Activated CD4-positive, alpha-beta T cell treated with anti-CD3 and anti-CD28 coated beads, Interleukin-2, amount 50 U/mL, for 16 hours (primary cell): ENCODE measurements at places on chromosomes 1 and 21.
A peak's percentile ranks its signal among the peaks of the same experiment; 100 is the strongest.

DNA sequence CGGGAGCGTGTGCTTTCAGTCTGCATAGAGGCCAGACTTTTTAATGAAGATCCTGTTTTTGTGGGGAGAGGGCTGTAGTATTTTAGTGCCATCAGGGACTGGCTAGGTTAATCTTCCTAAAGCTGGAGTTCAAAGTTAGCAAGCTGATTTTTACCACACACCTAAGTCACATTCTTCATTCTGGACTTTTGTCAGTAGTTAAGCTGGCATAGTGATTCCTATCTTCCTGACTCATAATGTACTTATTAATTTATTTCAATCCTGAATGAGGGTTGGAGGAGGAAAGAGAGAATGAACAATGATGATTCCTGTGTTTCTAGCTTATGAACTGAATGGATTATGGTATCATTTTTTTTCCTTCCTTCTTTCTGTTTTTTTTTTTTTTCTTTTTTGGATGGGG is 24.9 kb upstream of the ZNF644 start:
- DNase-seq: no peak

GRCh38 chr1:55839626-55840025 is 624.5 kb upstream of the USP24 start:
- DNase-seq: no peak

- no peak for DNase-seq
Observed at GRCh38 chr1:200364831-200365230, 45.0 kb downstream of the ZNF281 start.

- peak; percentile 60 for DNase-seq
Observed at GRCh38 chr1:153277852-153278251, 18.4 kb downstream of the LORICRIN start.

DNA sequence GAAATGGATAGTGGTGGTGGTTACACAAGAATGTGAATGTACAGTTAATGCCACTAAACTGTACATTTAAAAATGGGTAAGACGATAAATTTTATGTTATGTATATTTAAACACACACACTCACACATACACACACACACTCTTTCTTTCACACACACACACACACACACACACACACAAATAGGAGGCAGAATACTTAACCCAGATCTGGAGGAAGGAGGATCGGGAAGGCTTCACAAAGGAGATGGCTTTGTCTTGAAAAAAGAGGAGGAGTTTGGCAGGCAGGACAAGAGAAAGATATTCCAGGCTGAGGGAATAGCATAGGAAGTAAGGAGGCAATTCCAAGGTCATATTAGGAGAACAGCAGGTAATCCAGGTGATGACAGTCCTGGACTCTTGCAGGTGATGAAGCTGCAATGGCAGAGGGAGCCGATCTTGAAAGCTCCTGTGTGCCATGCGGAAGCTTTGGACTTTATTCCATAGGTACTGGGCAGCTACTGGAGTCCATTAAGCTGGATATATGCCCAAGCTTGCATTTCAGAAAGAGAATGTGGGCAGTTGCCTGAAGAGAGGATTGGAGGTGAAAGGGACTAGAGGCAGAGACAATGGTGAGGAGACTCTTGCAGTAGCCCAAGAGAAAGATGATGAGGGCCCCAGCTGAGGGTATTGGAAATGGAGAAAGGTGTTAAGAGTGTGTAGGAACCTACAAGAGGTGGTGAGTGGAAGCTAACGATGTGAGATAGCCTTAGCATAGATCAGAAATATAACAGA is 15.4 kb upstream of the LYST start:
- no peak for DNase-seq

DNA sequence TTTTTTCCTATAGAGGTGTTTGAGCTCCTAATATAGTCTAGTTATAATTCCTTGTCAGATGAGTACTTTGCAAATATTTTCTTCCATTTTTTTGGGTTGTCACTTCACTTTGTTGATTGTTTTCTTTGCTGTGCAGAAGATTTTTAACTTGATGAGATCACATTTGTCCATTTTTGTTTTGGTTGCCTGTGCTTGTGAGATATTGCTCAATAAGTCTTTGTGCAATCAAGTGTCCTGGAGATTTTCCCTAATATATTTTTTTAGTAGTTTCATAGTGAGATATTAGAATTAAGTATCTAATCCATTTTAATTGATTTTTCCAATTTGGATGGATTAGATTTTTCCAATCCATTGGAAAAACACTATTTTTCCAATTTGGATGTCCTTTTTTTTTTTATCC is 1395.5 kb downstream of the PLA2G4A start:
- DNase-seq: no peak

DNA sequence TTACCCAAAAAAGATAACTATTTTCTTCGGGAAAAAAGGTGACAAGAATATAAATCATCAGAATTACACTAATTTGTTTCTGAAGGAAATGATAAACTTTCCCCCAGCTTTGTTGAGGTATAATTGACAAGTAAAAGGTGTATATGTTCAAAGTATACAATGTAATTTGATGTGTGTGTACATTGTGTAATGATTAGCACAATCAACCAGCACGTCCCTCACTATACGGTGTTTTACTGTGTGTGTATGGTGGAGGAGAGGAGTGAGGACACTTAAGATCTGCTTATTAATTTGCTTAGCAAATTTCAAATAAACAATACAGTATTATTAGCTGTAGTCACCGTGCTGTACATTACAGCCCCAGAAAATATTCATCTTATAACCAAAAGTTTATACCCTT is 77.7 kb downstream of the CAMTA1 start:
- DNase-seq: no peak

- DNase-seq: no peak
Observed at GRCh38 chr1:94544706-94545490, 3.3 kb upstream of the F3 start.

- no peak for DNase-seq
Observed at GRCh38 chr1:86200901-86201300, 44.3 kb upstream of the COL24A1 start.

DNA sequence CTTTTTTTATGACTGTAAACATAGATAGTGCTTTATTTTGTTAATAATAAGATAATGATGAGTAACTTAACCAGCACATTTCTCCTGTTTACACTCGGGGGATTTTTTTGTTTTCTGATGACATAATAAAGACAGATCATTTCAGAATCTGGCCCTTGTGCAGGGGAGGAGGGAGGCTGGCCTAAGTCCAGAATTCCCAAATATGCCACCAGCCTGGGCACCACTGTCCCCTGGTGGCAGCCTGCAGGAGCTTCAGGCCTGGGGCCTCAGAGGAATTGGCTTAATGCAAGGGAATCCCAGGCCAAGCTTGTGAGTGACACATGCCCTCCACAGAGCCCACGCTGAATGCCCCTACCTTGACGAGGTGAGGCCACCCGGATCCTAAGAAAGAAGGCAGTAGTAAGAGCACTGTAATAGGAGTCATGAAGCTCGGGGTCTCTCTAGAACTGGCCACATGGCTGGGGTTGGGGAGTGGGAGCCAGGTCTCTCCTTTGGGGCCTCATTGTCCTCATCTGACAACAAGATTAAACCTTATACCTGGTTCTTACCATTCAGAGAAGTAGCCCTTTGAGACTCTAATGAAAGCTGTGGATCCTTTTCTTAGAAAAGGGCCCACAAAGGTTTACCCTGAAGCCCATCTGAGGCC is 24.1 kb downstream of the ETNK2 start:
- DNase-seq: peak; percentile 20

- DNase-seq: no peak
Observed at GRCh38 chr1:59561796-59562195, 253.0 kb upstream of the HOOK1 start.

DNA sequence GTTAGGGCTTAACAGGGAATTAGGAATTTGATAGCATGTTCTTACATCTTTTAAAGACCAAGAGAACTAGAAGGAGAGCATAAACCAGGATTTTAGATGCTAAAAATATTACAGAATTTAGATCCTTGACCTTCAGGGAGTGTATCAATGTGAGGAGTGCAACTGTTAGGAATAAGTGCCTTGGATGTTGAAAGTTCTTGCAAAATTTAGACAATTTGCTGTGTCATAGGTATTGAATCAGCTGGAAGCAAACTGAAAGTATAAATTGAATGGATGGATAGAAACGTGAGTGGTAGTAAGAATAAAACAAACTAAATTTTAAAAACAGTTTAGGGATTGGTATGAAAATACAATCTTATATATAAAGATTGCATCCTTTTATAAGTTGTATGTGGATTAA is 27.7 kb downstream of the PPP1R12B start:
- no peak for DNase-seq

DNA sequence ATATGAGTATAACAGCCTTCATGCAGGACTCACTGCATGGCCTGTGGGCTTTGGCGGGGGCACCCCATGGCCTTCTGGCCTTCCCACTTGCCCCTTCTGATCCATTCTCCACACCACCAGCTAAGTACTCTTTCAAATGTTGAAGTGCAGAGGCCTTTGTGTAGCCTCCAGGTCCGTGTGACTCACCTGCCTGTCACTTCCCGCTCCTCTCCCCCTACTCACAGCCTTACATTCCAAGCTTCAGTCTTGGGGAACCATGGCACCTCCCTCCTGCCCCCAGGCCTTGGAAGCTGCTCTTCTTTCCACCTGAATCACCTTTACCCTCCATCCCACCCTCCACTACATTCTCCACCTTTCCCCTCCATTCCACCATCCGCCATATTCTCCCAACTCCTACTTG is 69.6 kb downstream of the PGM1 start:
- no peak for DNase-seq

DNA sequence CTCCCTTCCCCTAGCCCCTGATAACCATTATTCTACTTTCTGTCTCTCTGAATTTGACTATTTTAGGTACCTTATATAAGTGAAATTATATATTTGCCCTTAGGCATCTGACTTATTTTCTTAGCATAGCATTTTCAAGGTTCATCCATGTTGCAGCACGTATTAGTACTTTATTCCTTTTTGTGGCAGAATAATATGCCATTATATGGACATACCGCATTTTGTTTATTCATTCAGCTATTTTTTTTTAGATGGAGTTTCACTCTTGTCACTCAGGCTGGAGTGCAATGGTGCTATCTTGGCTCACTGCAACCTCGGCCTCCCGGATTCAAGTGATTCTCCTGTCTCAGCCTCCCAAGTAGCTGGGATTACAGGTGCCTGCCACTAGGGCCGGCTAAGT is 326.2 kb upstream of the PLXNA2 start:
- no peak for DNase-seq

GRCh38 chr1:208366559-208366958 is 122.4 kb upstream of the PLXNA2 start:
- no peak for DNase-seq

DNA sequence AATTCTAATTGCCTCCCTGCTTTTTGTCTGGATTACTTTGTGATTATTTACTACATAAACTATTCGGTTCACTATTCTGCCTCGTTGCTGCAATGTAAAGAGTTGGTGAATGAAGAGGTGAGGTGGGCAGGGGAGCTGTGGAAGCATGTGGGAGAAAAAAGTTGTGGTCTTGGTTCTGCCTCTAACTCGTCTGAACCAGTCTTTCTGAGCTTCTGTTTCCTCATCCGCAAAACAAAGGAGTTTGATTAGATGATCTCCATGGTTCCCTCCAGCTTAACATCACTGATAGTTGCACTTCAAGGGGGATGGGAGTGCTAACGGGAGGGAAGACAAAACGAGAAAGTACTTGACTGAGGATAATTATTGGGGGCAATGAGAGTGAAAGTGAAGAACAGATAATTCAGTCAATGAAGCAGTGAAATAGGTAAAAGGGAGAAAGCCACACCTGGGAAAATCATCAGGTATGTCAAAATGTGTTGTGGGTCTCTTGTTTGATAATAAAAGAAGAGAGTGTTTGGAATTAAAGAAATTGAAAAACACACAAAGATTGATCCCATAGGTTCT is 26.2 kb upstream of the UHMK1 start:
- DNase-seq: no peak

DNA sequence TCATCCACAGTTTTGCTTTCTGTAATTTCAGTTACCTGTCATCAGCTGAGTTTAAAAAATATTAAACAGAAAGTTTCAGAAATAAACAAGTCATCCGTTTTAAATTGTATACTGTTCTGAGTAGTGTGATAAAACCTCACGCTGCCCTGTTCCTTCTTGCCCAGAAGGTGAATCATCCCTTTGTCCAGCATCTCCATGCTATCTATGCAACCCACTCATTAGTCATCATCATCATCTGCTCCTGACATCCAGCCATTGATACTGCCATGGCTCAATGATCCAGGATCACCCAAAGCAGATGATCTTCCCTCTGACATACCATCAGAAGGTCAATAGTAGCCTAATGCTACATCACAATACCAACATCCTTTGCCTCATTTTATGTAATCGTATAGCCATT is 198.3 kb downstream of the SLC44A5 start:
- DNase-seq: no peak

- no peak for DNase-seq
Observed at GRCh38 chr1:115118611-115119010, 29.3 kb upstream of the TSPAN2 start.

- DNase-seq: no peak
Observed at GRCh38 chr1:201925981-201926645, 20.2 kb downstream of the LMOD1 start.

GRCh38 chr1:109995536-109995935 is 11.0 kb downstream of the AHCYL1 start:
- no peak for DNase-seq

DNA sequence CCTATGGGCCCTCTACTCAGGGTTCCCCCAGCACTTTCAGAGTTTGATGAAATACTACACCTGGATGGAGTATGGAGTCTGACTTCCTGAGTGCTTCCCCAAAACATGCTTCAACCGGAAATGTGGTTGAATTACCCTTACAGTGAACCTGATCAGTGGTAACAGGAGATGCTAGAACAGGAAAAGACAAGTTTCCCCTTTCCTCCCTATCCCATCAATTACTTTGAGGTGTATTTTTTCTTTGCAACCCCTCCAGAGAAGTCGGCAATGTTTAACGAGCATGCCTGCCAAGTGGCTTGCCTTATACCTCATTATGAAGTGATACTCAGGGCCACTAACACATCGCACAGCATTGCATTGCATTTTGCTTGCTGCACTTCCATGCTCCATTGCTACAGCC is 7.0 kb downstream of the KRTAP15-1 start:
- DNase-seq: no peak

- DNase-seq: peak; percentile 51
Observed at GRCh38 chr1:65431111-65431705, 10.7 kb downstream of the LEPR start.
